ENCODE measurements at places on chromosomes 16 and 17. TPM values are rescaled to one million over a fixed set of nuclear protein-coding genes. Genes with fewer than 3 reads are reported as not detected.

The LGALS9 gene
- 2.0 TPM for polyA plus RNA-seq

The KRTAP2-3 gene
- 0.84 TPM for polyA plus RNA-seq

The TP53TG3F gene
- polyA plus RNA-seq, result not detected

The UTS2R gene
- not detected for polyA plus RNA-seq

The CES4A gene
- polyA plus RNA-seq, result 2.3 TPM

The PGAP6 gene
- 73.2 TPM for polyA plus RNA-seq

The CDC27 gene
- 137 TPM for polyA plus RNA-seq

The ELOB gene
- polyA plus RNA-seq, result 124 TPM

The ACSM2A gene
- polyA plus RNA-seq, result not detected

The GGT6 gene
- polyA plus RNA-seq, result not detected

The CACNA1G gene
- 0.09 TPM for polyA plus RNA-seq

The CSH2 gene
- not detected for polyA plus RNA-seq

The NUDT16L1 gene
- polyA plus RNA-seq, result 19.7 TPM

The CDRT15 gene
- polyA plus RNA-seq, result not detected

The KRTAP3-2 gene
- polyA plus RNA-seq, result not detected

The FSCN2 gene
- 0.35 TPM for polyA plus RNA-seq

The MYH4 gene
- polyA plus RNA-seq, result not detected

The ZNF830 gene
- 12.1 TPM for polyA plus RNA-seq
